ENCODE measurements at places on chromosomes 1 and 21. TPM values are rescaled to one million over a fixed set of nuclear protein-coding genes. Genes with fewer than 3 reads are reported as not detected.

PDC gene
- total RNA-seq: not detected

IL23R gene
- total RNA-seq: not detected

GPATCH4 gene
- total RNA-seq: 8.9 TPM

NFIA gene
- total RNA-seq: 32.3 TPM

LCE6A gene
- total RNA-seq: not detected

HSD3B1 gene
- total RNA-seq: not detected

SLAMF9 gene
- not detected for total RNA-seq

BSND gene
- total RNA-seq: not detected

CHIT1 gene
- total RNA-seq: 0.26 TPM

DMRTB1 gene
- total RNA-seq: not detected

RBP7 gene
- total RNA-seq: 7.5 TPM

DNA sequence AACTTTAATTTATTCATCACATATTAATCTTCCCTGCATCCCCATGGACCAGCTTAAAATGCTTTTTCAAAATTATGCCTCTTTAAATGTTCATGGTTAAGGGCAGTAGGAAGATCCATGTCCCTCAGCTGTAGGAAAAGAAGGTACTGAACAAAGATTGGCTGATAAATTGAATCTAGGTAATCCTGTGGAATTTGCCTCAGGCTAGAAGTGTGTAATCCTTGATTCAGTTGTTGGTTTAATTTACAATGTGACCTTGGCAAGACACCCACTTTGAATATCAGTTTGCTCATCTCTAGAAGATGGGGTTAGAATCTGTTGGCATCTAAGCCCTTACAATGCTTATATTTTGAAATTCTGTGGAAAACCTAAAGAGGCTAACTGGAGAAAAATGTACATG is 6.1 kb downstream of the TTC4 start:
- no peak overlapping the region for H3K27ac ChIP-seq
- no peak for DNase-seq
- peaks cover 7% of the 10 kb centered on the region for H3K4me1 ChIP-seq

DNA sequence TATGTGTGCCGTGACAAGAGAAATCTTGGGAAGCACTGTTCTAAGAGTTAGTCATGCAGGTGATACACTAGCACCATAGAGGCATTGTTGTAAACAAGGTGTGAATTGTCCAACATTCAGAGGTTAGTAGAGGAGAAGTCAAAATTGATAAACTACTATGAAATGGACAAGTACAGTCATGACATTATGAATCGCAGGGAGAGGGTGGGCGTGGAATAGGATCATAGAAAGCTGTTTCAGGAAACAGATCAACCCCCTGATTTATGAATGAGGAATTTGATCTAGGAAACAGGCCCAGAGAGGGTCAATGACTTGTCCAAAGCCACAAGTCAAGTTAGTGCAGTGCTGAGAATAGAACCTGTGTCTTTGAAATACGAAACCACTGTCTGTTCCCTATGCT is 58.5 kb upstream of the LAX1 start:
- no peak for DNase-seq
- no peaks in the 10 kb centered on the region for H3K27me3 ChIP-seq
- no peaks in the 10 kb centered on the region for H3K4me1 ChIP-seq
- peaks cover 30% of the 10 kb centered on the region for H3K36me3 ChIP-seq
- H3K4me3 ChIP-seq: no peak overlapping the region
- no peak overlapping the region for H3K27ac ChIP-seq

GRCh38 chr21:26717146-26717739 is 128.0 kb downstream of the ADAMTS1 start:
- no peaks in the 10 kb centered on the region for H3K36me3 ChIP-seq
- no peak overlapping the region for H3K27ac ChIP-seq
- H3K27me3 ChIP-seq: no peaks in the 10 kb centered on the region
- no peak for DNase-seq
- no peak overlapping the region for H3K4me3 ChIP-seq
- no peaks in the 10 kb centered on the region for H3K4me1 ChIP-seq

DNA sequence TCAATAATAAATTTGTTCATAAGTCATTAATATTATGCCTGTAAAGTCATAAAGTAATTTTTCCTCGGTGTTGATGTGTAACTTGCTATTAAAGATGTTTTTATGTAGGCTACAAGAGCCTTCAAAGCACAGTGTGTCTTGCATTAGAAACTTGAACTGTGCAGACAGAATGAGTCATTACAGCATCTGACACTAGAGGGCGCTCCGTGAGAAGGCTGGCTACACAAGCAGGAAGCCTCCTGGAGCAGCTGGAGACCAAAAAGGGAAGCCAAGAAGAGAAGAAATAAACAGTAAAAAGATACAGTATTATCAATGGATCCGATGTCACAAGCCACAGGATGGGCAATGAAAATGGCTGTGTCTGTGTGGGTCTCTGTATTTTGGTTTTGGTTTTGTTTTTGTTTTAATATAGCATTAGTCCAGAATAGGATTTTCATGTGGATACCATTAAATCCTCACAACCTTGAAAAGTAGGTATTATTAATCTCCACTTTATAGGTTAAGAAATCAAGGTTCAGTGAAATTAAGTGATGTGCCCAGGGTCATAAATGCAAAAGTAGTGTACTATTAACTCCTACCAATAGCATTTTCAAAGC is 16.1 kb upstream of the LRRC8D start:
- H3K27ac ChIP-seq: no peak overlapping the region
- H3K36me3 ChIP-seq: no peaks in the 10 kb centered on the region

DNA sequence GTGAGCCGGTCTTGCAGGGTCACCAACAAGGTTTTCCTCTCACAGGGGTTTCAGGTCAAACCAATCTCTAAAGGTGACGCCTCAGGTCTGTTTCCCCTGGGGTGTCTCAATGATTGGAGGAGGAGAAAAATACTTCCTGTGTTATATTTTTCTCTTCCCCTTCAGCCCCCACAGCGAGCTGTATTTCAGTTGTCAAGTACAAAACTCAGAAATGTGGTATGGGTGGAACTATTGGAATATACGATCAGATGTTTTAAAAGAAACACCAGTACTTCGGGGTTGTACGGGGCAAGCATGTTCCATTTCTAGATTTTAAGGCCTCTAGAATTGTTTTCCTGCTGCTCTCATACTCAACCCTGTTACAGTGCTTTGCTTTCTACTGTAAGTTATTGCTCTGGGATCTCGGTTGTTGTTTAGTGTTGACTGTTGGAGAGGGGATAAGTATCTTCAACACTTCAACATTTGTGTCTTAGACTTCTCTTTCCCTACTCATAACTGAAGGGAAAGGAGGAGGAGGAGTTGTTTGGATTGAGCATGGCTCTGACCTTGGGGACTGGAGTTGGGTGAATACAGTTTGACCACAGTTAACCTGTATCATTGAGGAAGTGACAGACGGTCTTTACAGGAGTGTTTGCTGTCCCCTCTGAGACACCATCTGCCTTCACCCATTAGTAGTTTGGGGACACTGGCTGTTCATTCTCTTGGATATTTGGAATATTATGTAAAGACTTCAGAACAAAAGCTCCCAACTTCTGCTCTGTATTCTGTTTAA is 2.0 kb downstream of the MAPKAPK2 start:
- no peak for DNase-seq
- peak overlapping the region; percentile 96 for H3K27ac ChIP-seq
- H3K27me3 ChIP-seq: no peaks in the 10 kb centered on the region
- peak overlapping the region; percentile 76 for H3K4me3 ChIP-seq
- no peaks in the 10 kb centered on the region for H3K36me3 ChIP-seq
- H3K4me1 ChIP-seq: peaks cover 59% of the 10 kb centered on the region

GRCh38 chr1:87435484-87435883 is 106.8 kb downstream of the LMO4 start:
- no peak for DNase-seq
- H3K36me3 ChIP-seq: no peaks in the 10 kb centered on the region
- H3K27ac ChIP-seq: no peak overlapping the region
- H3K4me1 ChIP-seq: no peaks in the 10 kb centered on the region
- no peak overlapping the region for H3K4me3 ChIP-seq

- no peak for DNase-seq
- no peak overlapping the region for H3K4me3 ChIP-seq
- H3K36me3 ChIP-seq: no peaks in the 10 kb centered on the region
- no peak overlapping the region for H3K27ac ChIP-seq
- no peaks in the 10 kb centered on the region for H3K27me3 ChIP-seq
Measured at GRCh38 chr1:38730511-38731397, 128.8 kb downstream of the RRAGC start.

DNA sequence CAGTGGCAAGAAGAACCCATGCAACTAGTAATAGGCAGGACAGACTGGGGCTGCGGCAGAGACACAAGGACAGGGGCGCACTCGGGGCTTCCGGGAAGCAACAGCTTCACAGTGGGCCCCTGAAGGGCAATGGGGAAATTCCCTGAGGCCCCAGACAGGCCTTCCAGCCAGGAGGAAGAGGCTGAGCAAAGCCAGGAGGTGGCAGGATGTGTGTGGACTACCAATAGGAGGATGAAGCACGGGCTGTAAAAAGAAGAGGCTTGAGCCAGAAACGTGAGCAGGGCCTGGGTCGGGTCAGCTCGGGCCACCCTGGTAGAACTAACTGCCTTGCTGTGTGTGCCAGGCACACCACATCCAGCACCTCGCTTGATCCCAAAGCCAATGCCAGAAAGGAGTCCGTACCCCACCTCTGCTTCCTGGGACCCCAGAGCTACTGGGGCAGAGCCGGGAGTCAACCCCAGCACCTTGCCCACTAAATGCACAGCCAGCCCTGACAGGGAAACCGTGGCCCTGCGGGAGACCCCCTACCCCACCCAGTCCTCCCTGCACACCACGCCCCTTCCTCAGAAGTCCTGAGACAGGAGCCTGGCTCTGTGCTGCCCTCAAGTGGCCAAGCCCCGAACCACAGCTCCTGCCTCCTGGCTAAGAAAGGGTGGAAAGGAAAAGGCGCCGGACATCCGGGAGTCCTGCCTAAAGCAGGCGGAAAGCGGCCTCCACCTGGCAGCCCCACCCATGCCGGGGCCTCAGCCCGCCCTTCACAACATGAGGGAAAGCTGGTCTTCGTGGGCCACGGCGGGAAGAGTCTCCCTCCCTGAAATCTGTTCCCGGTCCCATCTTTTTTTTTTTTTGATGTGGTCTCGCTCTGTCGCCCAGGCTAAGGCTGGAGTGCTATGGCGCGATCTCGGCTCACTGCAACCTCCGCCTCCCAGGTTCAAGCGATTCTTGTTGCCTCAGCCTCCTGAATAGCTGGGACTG is 33.7 kb downstream of the TTC39A start:
- peaks cover 2% of the 10 kb centered on the region for H3K36me3 ChIP-seq
- DNase-seq: peak; percentile 87
- H3K4me3 ChIP-seq: no peak overlapping the region
- peaks cover 18% of the 10 kb centered on the region for H3K4me1 ChIP-seq

DNA sequence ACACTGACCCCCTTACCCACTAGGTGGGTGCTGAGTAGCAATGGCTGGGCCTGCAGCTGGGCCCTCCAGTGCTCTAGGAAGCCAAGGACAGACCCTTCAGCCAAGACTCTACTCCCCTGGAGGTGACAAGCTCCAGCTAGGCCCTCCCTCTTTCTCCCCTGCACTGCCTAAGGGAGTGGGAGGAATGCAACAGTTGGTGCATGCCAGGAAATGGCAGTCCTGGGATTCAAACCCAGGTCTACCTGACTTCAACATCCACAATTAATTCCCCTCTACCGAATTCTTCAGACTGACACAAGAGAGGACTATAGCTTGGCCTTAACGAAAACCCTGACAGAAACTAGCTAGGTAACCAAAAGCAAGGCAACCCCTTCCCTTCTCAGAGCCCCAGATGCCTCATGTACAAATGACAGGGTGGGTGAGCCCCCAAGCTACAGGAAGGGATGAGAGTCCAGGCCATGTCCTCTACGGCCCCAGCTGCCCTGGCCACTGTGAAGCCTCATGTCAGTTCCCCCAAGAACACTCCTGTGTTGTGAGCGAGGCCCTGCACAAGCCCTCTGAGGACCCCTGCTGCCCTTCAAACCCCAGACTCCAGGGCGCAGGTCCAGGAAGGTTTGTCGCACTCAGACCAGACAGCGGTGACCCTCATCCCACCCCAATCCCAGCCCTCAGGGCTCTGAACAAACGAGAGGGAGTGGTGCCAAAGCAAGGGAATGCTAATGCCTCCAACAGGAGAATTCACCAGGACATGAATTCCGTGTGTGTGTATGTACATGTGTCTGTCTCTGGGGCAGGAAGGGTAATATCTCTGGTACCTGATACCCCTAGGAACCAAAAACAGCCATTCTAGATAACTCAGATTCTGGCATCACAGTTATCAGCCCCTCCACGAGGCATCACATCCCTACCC is 92.3 kb downstream of the MRPL37 start:
- peaks cover 31% of the 10 kb centered on the region for H3K4me1 ChIP-seq
- H3K27me3 ChIP-seq: no peaks in the 10 kb centered on the region
- DNase-seq: no peak
- no peak overlapping the region for H3K27ac ChIP-seq
- no peak overlapping the region for H3K4me3 ChIP-seq

GRCh38 chr1:1000357-1001056 is 610 bp upstream of the HES4 start:
- peak overlapping the region; percentile 5 for H3K4me3 ChIP-seq
- peaks cover 55% of the 10 kb centered on the region for H3K4me1 ChIP-seq
- H3K36me3 ChIP-seq: no peaks in the 10 kb centered on the region

GRCh38 chr1:10286244-10286643 is 75.9 kb downstream of the KIF1B start:
- H3K4me1 ChIP-seq: peaks cover 16% of the 10 kb centered on the region
- no peaks in the 10 kb centered on the region for H3K27me3 ChIP-seq
- H3K36me3 ChIP-seq: no peaks in the 10 kb centered on the region
- no peak overlapping the region for H3K27ac ChIP-seq
- DNase-seq: peak; percentile 9

GRCh38 chr1:67648582-67649326 is 36.2 kb upstream of the GADD45A start:
- no peak overlapping the region for H3K27ac ChIP-seq
- H3K27me3 ChIP-seq: no peaks in the 10 kb centered on the region
- H3K36me3 ChIP-seq: no peaks in the 10 kb centered on the region
- H3K4me1 ChIP-seq: peaks cover 28% of the 10 kb centered on the region

GRCh38 chr1:59116920-59117542 is 179.9 kb upstream of the FGGY start:
- no peak for DNase-seq
- H3K36me3 ChIP-seq: no peaks in the 10 kb centered on the region
- H3K4me3 ChIP-seq: no peak overlapping the region

DNA sequence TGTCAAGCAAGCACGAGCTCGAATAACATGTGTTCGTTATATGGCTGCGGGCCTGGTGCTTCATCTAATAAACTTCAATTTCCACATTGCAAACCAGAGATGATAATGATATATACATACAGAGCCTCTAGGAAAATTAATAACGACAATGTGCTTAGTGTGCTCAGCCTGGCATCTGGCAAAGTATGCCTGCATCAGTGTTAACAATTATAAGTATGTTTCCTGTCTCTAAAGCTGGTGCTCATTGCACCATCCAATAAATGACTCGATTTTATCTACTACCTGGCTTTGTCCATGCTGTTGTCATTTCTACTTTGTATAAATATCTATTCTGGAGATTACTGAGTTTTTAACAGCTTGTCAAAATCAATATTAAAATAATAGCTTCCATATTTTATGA is 1402.6 kb downstream of the MRPL39 start:
- no peaks in the 10 kb centered on the region for H3K4me1 ChIP-seq
- no peak overlapping the region for H3K4me3 ChIP-seq
- H3K27me3 ChIP-seq: no peaks in the 10 kb centered on the region
- DNase-seq: no peak
- H3K36me3 ChIP-seq: no peaks in the 10 kb centered on the region
